ENCODE measurements at places on chromosomes 12 and 14. TPM values are rescaled to one million over a fixed set of nuclear protein-coding genes. Genes with fewer than 3 reads are reported as not detected.

GRCh38 chr12:31280183-31280582 lies 45.8 kb downstream of the SINHCAF start:
- H3K36me3 ChIP-seq, result peaks cover 17% of the 10 kb centered on the region
- DNase-seq, result no peak
- no peaks in the 10 kb centered on the region for H3K4me1 ChIP-seq
- H3K27ac ChIP-seq, result peak overlapping the region; percentile 54
- H3K4me3 ChIP-seq, result no peak overlapping the region
- no peaks in the 10 kb centered on the region for H3K27me3 ChIP-seq

DNA sequence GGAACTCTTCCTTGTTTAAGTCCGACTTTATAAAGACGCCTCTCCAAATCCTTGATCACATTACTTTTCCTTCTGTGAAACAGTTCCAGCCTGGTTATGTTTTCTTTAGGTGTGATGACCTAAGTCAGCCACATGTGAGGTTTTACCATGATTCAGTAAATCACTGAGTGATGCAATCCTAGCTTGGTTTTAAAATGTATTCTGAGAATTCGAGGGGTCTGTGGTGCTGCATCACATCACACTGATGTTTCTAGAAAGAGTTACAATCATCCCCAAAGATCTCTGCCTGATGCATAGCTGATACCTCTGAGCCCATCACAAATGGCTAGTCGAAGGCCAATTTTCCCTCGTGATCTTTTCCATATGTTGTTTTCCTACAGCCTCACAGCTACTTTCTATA lies 152.7 kb downstream of the ANO2 start:
- H3K27me3 ChIP-seq, result no peaks in the 10 kb centered on the region
- no peak for DNase-seq
- no peak overlapping the region for H3K27ac ChIP-seq
- H3K4me3 ChIP-seq, result no peak overlapping the region
- no peaks in the 10 kb centered on the region for H3K36me3 ChIP-seq

The SLC5A8 gene
- not detected for polyA plus RNA-seq

The NAV3 gene
- polyA plus RNA-seq, result 0.50 TPM

The RHOJ gene
- polyA plus RNA-seq, result 6.6 TPM

DNA sequence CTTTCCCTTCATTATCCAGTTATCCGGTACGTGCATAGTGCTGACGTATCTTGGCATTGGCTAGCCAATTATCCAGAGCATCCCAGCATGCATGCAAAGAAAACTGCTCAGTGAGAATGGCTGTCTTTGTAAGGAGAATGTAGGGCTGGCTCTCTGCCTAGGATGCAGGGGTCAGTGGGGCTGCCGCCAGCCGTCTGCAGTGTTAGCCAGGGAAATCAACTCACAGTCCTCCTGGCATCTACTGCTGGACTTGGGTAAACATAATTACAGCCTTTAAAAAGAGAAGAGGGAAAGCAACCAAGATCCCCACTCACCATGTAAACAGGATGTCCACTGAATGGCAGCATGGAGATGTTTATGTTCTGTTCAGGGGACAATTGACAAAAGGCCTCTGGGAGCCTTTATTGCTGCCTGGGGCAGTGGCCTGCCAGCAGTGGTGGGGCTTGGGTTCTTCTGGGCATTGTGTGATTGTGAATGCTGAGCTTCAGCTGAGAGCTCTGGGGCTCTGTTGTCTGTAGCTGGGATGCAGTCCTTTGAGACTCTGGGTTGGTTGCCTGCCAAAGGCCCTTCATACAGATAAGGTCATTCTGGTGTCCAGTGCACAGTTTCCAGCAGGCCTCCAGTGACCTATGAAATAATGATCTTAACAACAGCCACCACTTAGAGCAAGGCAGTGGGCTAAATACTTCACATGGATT lies 121.8 kb downstream of the TBC1D30 start:
- H3K27ac ChIP-seq, result no peak overlapping the region
- DNase-seq, result peak; percentile 71
- no peaks in the 10 kb centered on the region for H3K27me3 ChIP-seq

DNA sequence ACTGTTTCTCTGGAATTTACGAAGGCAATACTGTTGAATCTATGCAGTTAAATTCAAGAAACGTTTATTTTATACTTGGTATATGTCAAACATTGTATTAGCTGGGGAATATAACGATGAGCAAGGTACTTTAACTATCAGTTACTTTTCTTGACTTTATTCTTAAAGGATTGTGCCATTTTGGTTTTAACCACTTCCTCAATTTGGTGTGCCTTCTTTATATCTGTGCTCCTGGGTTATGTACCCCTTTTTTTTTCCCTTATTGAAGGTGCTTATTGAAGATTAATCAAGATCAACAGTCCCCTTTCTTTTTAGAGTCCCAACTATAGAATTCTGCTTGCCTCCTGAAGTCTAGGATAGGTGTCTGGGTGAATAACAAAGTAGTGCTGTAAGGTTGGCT lies 5.8 kb downstream of the RAB21 start:
- no peak for DNase-seq
- H3K4me3 ChIP-seq, result no peak overlapping the region
- no peaks in the 10 kb centered on the region for H3K27me3 ChIP-seq
- no peaks in the 10 kb centered on the region for H3K36me3 ChIP-seq
- H3K4me1 ChIP-seq, result peaks cover 43% of the 10 kb centered on the region

DNA sequence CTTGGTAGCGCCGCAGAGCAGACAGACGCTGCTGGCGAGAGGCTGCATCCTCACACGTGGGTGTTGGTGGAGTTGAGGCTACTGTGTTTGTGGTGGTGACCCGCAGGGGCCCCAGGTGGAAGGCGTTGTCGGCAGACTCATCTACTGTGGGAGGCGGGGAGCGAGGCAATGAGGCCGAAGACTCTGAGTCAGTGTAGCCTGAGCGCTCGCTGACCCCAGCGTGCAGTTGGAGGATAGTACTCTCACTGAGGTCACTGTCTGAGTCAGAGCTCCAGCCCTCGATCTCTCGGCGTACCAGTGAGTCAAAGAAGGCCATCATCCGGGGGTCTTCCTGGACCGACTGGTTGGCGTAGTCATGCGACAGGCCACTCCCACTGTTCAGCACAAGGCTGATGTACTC lies 76.0 kb upstream of the ACTN1 start:
- H3K36me3 ChIP-seq, result peaks cover 21% of the 10 kb centered on the region
- H3K27me3 ChIP-seq, result no peaks in the 10 kb centered on the region
- DNase-seq, result no peak
- no peak overlapping the region for H3K4me3 ChIP-seq
- peaks cover 60% of the 10 kb centered on the region for H3K4me1 ChIP-seq
- H3K27ac ChIP-seq, result peak overlapping the region; percentile 3

- peaks cover 26% of the 10 kb centered on the region for H3K36me3 ChIP-seq
- no peak for DNase-seq
- H3K27me3 ChIP-seq, result no peaks in the 10 kb centered on the region
- H3K4me3 ChIP-seq, result no peak overlapping the region
- H3K27ac ChIP-seq, result no peak overlapping the region
Observed at GRCh38 chr12:109968032-109968420, 28.1 kb downstream of the GIT2 start.

DNA sequence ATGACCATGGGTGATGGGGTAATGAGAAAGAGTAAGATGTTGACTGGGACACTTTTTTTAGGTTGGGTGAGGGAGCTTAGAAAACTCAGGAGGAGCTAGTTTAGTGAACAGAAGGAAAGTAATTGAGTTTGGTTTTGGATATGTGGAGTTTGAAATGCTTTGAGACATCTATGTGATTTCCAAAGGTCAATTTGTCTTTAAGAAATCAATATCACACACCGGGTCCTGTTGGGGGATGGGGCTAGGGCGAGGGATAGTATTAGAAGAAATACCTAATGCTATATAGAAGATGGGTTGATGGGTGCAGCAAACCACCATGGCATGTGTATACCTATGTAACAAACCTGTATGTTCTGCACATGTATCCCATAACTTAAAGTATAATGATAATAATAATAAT lies 118.4 kb downstream of the ASCL1 start:
- H3K27ac ChIP-seq, result no peak overlapping the region
- H3K4me3 ChIP-seq, result no peak overlapping the region
- H3K27me3 ChIP-seq, result no peaks in the 10 kb centered on the region
- DNase-seq, result no peak
- H3K4me1 ChIP-seq, result no peaks in the 10 kb centered on the region

GRCh38 chr12:65860600-65860999 lies 36.3 kb downstream of the HMGA2 start:
- H3K36me3 ChIP-seq, result no peaks in the 10 kb centered on the region
- H3K4me3 ChIP-seq, result no peak overlapping the region
- DNase-seq, result no peak
- H3K4me1 ChIP-seq, result no peaks in the 10 kb centered on the region

DNA sequence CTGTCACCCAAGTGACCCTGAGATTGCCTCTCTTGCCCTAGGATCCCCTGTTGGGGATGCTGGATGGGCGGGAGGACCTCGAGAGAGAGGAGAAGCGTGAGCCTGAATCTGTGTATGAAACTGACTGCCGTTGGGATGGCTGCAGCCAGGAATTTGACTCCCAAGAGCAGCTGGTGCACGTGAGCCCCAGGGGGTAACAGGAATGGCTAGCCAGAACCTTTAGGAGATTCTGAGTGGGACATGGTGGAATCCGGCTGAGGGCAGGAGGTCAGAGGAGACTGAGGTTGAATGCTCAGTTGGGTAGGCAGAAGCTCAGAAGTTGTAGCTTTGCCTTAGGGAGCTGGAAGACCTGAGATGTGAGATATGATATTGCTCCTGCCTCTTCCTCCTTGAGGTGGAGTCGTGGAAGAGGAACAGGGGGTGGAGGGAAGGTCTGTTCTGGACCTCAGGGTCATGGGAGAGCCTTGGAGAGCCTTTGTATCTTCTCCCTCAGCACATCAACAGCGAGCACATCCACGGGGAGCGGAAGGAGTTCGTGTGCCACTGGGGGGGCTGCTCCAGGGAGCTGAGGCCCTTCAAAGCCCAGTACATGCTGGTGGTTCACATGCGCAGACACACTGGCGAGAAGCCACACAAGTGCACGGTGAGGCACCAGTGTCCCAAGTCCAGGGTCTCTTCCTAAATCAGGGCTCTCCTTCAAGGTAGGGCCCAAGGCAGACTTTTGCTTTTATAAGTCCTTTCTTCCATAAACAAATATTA lies 6.3 kb downstream of the GLI1 start:
- H3K36me3 ChIP-seq, result no peaks in the 10 kb centered on the region
- H3K4me3 ChIP-seq, result no peak overlapping the region
- no peaks in the 10 kb centered on the region for H3K27me3 ChIP-seq
